Fibroblast of skin of left quadriceps (primary cell): ENCODE measurements at places on chromosomes 7 and 10.

DNA sequence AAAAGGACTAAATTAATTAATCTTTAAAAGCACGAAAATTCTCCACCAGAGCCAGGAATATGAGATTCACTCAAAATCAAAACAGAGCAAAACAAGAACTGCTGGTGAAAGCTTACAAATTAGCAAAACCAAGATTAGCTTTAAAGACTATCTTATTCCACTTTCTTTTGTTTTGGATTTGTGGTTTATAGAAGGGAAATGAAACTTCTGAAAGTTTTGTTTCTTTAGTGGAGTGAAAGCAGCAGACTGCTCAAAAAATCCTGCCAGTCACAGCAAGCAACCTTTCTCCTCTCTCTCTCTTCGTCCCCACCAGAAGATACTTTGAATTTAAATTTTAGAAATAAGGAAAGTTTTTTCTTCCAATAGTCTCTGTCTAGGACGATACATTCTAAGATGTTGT, 7.8 kb downstream of the ACTA2 start:
- no peak for DNase-seq

GRCh38 chr7:5139998-5140397, 50.0 kb upstream of the WIPI2 start:
- no peak for DNase-seq

- no peak for DNase-seq
Observed at GRCh38 chr7:6012355-6013104, 3.5 kb downstream of the AIMP2 start.

- no peak for DNase-seq
Observed at GRCh38 chr10:30662814-30663213, 33.3 kb upstream of the LYZL2 start.

DNA sequence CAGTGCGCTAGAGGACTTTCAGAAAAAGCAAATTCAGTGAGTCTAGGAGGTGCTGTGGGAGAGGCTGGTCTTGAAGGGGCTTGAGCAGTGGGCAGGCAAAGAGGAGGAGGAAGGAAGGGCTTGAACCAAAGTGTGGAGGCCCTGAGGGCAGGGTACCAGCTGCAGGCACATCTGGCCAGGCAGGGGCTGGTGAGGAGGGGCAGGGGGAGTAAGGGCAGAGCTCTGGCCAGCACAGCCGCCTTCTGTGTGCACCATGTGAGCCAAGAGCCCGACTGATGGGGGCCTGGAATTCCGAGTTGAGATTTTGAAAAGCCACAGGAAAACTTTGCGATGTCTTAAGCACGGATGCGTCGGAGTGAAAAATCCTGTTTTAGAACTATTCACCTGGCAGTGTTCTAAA, 74.5 kb downstream of the PRPF18 start:
- no peak for DNase-seq

DNA sequence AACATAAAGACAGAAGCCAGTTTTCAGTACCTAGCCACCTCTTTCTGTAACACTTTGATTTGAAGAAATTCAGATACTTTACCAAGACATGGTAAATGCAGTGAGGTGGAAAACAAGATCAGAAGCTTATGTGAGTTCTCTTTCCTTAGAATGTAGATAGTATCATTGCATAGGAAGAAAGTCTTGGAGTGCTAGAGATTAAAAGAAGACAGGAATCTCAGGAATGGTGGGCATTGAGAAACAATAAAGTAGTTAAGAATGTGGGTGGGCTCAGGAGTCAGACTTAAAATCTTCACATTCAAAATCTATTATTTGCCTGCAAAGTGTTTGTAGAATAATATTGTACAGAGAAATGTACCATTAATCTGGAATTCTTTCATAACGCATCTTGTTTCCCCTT, 58.9 kb downstream of the POLL start:
- no peak for DNase-seq
